Sigmoid colon (tissue), 7 donors: ENCODE measurements at places on chromosomes 7 and 10.

- DNase-seq = no peak
Observed at GRCh38 chr7:26685606-26686005, 178.8 kb downstream of the SKAP2 start.

DNA sequence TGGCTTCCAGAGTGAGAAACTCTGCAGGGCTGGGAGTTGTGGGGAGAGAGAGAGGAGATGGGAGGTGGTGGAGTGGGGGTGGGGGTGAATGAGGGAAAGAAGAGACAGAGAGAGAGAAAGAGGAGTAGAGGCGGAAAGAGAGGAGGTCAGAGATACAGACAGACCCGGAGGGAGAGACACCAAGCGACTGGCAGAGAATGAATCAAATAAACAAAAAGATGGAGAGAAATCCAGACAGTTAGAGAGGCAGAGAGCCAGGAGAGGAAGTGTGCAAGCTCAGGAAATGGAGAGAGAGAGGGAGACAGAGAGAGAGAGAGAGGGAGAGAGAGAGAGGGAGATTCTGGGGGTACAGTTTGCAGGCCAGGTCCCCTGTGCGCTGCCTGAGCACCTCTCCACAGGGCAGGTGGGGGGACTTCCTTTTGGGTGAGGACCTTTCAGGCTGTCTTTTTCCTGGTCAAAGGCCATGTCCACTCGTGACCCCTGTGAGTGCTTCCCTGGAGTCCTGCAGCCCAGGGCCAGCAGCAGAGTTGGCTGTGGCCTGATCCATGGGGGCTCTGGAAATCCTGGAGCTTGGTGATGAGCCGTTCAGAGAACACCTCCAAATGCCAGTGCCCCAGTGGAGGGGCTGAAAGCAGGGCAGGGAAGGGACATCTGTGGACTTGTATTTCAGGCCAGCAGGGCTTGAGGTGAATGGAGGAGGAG, 25.0 kb upstream of the PCBD1 start:
- DNase-seq = no peak

GRCh38 chr10:88318803-88319202, 264.3 kb downstream of the RNLS start:
- DNase-seq = no peak

DNA sequence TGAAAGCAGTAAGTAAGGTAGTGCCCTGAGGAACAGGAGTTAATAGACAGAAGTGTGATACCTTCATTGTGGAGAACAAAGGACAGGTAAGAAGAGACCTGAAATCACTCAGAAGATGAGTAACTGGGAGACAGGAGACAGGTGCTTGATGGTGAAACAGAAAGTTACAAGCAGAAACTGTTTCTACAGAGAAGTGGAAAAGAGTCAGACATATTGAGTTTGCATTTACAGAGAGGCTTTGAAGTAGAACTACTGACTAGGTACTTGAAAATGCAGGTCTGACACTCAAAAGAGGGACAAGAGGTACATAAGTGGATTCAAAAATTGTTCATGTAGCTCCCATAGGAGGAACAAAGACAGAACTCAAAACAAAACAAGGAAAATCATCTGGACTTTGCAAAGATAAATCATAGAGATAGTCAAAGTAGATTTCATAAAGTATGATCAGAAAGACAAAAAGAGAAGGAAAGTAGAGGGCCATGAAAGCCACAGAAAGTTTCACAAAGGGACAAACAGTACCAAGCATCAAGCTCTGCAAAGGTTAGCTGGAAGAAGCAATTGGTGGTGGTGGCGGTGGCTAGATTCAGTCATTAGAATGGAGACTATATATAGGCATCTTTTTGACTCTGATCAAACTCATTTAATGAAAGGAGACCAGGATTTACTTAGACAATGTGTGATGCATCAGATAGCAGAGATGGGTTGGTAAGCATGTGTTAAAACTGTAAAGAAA, 198.4 kb downstream of the PCLO start:
- no peak for DNase-seq
